Activated CD4-positive, alpha-beta T cell treated with anti-CD3 and anti-CD28 coated beads for 24 hours (primary cell): ENCODE measurements at places on chromosomes 13 and 19.
A peak's percentile ranks its signal among the peaks of the same experiment; 100 is the strongest.

DNA sequence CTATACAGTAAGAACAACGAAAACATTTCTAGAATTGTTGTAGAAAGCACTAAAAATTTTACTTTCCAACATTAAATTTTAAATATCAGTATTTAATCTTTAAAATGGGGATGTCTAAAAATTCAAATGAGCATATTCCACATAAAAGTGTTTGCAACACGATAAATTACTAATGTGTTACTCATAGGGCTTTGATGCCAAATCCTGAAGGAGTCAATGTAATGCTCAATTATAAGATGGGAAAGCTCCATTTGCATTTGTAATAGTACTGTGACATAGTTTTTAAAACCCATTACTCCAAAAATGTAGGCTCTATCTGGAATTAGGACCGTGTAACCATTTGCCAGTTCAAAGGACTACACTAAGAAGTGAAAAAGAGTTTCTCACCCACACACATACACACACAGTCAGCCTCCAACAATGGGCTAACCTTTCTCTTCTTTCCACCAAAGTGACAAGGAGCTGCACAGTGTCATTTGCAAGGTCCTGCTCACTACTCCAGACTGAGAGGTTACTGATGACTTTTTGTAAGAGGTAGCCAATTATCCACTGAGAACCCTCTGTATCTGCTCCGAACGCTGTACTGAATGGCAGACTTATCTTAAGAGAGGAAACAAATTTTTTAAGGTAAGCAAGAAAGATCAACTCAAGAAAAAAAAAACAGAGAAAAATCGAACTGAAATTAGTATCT is 26.1 kb upstream of the EEF1AKMT1 start:
- no peak for DNase-seq

DNA sequence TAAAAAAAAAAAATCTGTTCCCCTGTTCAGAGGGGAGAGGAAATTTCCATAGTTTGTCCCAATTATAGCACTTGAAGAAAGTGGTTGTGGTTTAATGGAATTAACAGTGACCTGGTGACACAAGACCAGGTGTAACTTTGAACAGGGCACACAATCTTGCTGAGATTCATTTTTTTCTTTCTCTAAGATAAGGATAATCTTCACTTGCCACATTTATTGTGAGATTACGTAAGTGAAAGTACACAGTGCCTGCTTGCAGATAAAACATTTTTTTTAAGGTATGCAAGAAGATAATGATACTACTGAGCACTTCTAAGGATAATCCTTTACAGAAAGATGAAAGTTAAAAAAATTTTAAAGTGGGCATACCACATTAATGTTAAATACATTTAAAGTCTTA is 448.1 kb downstream of the DIAPH3 start:
- DNase-seq = no peak

DNA sequence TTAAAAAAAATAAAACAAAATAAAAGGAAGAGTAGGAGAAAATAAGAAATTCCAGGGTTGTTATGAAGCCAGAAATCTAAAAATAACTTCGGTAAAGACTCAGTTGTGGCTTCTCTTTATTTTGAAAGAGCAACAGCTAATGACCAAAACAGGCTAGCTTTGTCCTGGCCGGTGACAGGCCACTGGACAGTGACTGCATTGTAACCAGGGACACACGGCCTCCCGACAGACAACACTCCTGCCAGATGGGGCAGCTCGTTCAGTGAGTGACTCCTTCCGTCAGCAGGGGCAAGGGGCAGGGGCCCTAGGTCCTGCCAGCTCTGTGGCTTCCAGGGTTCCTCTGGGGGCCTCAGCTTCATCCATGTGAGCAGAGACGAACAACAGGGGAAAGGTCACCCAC is 173.4 kb downstream of the KATNAL1 start:
- DNase-seq = no peak

- DNase-seq = no peak
Observed at GRCh38 chr19:5850189-5850588, 1.1 kb downstream of the FUT3 start.

GRCh38 chr13:51297556-51297955 is 41.9 kb upstream of the SERPINE3 start:
- no peak for DNase-seq

DNA sequence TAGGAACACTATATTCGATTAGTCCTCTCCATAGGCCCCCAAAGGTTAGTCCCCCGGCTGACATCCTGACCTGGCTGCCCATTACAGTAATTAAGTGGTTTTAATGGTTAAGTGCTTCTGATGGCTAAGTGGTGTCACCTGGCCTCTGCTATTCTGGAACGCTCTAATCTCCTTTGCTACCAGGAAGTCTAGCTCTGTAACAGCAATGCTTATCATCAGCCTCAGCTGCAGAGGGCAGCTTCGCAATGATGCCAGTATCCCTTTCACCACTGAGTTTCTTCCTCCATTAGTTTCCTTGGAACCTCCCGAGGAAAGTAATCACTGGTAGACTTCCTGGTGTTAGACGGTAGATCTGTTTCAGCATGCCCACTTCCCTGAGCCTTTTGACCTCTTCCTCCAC is 8.6 kb upstream of the RNF6 start:
- DNase-seq = no peak

DNA sequence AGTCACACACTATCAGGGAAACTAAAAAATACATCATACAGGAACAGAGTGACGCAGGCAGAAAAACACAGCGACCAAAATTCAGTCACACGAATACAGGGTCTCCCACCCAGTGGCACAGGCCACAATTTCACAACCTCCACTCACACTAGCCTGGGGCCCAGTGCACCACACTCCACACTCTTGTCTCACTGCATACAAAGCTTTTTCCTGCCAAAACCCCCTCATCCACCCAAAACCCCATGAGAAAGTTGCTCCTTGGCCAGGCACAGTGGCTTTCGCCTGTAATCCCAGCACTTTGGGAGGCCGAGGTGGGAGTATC is 1.2 kb downstream of the S1PR5 start:
- no peak for DNase-seq

DNA sequence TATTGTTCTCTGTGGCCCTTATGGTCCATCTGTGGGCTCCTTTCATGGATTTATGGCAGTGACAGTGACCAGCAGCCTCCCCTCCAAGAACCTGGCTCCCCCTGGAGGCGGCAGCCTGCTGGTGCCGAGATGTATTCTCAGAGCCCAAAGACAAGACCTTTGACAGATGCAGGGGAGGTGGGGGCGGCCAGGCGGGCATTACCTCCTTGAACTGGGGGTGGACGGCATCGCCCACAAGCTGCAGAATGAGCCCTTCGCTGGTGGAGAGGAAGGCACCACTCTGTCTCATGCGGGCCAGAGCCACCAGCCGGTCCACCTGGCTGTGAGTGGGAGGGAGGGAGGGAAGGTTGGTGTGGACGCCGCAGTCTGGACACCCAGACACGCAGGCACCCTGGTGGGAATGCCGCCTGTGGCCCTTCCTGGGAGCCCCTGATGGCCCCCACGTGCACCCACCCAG is 6.6 kb downstream of the ISOC2 start:
- DNase-seq = no peak

GRCh38 chr13:113759525-113760137 is 605 bp downstream of the TMEM255B start:
- DNase-seq = no peak

- no peak for DNase-seq
Observed at GRCh38 chr13:40362502-40362901, 303.9 kb downstream of the FOXO1 start.

DNA sequence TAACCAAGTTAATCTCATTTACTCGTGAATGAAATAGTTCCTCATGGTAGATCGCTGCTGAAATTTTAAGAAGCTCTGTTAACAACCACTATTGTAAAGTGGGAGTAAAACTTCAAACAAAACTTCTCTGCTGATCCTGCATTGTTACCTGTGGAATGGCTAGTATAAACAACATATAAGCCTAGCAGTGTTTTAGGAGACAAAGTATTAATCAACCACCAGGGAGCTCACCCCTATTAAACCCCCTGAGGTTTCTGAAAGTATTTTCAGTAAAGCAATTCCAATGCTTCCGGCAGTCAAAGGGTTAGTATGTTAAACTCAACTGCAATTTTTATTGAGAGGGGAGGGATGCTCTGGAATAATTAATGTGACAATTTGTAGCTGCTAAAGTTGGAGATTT is 30.0 kb upstream of the PCDH17 start:
- no peak for DNase-seq

DNA sequence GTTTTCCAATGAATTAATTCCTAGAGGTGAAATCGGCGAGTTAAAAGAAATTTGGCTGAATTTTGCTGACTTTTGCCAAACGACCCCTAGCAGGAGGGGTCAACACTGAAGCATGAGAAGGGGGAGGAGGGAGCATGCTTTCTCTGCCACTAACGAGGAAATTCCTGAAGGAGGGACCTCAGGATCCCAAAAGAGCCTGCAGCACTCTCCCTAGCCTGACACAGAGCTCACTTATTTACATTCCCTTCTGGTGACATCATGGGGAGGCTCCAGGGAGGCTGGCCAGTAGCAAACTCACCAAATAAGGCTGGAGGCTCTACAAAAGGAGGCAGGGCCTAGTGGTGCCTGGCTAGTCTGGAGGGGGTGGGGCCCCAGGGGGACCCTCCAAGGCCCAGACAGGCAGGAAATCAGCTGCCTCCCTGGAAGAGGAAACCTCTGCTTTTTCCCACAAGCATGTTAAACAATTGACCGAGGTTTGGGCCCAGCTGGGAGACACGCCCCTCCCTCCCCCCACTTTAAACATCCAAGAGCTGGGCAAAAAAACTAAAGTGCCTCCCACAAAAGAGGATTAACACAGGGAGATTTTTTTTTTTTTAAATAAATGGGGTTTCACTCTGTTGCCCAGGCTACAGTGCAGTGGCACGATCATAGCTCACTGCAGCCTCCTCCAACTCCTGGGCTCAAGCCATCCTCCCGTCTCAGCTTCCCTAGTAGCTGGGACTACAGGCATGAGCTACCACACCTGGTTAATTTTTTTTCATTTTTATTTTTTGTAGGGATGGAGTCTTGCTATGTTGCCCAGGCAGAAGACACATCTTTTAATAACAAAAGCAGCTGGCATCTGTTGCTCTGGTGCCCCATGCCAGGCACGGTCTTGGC is 2.1 kb downstream of the DAPK3 start:
- no peak for DNase-seq

GRCh38 chr13:38350114-38350617 is 515 bp downstream of the UFM1 start:
- peak; percentile 31 for DNase-seq

DNA sequence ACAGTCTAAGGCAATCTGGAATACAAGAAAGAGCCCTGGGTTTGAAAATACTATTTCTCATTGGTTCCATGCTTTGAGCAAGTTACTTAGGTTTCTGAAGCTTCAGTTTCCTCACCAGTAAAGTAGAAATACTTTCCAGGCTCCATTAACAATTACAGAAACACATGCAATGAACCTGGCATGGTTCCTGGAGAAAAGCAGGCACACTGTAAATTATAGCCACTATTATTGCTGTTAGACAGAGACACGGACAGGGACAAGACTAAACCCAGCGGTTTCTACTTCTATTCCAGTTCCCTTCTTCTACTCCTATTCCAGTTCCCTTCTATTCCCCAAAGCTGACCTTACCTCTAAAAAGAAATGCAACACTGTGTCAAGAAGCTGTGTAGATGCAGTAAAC is 41.2 kb downstream of the MIPEP start:
- DNase-seq = no peak

GRCh38 chr13:45873491-45874325 is 22.2 kb upstream of the SIAH3 start:
- DNase-seq = no peak

DNA sequence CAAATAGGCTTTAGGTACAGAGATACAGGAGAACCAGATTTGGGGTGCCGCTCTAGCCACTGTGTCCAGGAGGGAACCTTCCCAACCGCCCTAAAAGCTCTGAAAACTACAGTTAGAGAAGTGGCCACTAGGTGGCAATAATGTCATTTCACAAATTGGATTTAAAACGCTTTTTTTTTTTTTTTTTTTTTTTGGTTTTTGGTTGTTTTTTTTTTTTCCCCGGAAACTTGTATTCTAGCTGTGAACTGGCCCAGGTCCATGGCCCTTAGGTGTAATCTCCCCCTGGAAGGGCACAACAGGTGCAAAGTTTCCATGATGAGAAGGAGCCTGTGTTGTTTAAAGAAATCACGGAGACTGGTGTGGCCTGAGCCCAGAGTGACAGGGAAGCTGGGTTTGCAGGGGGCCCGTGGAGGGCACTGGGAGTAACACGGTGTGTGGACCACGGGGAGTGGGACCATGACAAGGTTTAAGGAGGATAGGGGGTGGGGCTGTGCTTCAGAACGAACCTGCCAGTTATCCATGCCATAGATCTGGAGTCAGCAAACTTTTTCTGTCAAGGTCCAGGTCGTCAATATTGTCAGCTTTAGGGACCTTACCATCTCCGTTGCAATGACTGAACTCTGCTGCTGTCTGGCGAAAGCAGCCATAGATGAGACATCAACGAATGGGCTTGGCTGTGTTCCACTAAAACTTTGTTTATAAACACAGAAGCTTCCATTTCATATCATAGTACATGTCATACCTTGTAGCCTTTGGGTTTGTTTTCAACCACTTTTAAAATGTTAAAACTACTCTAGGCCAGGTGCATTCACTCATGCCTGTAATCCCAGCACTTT is 10.1 kb downstream of the OR1I1 start:
- peak; percentile 50 for DNase-seq

DNA sequence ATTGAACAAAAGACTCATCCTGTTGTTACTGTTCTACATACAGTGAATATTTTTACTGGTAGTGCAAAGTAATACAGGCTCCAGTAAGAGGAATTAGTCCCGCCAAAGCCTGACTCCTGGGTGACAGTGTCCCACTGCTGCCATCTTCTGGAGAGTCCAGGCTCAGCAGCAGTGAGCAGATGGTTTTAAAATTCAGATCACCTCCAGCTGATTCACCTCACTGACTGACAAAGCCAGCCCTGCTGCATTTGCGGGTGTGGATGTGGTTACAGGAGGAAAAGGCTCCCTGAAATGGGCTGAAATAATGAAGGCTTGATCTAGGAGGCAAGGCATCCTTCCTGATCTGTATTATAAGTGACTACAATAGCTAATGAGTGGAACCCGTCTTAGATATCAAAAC is 18.3 kb downstream of the PABPC3 start:
- DNase-seq = peak; percentile 25

DNA sequence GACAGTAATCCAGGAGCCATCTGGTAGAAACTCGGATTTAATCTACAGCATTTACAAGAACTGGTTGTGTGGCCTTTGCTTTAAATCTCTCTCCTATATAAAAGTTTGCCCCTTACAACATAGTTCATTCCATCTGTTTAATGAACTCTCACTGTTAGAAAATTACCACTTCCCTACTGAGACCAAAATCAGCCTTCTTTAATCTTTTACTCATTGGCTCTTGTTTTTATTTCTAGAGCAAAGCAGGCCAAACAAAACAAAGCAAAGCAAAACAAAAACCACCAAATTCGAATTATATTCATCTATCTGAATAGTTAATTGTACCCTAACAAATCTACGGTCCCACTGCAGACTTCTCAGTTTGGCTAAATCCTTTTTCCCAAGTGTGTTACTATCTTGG is 127.0 kb downstream of the UGGT2 start:
- no peak for DNase-seq

DNA sequence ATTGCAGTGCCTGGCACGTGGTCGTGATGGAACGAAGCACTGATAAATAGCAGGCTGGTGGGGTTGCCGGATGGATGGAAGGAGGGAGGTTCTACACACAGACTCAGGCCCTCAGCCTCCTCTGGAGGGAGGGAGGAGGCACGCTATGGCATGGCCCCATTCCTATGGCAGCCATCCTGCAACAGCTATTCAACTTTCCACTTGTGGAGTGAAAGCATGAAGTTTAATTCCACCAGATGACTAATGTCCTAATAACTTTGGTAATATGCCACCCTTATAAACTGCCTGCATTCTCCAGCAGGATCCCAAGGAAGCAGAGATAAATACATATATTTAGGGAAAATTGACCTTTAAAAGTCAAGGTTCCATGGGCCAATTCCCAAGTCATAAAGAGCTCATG is 92.4 kb downstream of the KL start:
- DNase-seq = no peak
